Cerebellar nuclear complex (tissue), 1 donor: ENCODE measurements at places on chromosomes 2 and 18.

DNA sequence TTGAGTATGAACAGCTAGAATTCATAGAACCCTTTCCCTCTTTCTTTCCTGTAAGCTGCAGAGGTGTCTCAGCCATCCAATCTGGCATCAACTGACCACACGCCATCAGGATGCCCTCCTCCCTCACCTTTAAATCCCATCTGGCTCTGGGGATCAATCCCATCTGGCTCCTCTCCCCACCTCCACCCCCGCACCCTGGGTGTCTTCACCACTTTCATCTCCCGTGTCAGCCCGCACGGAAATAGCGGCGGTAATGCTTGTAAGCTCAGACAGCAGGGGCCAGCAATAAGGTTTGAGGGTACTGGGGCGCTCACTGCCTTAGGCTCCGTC lies 508 bp upstream of the TUBA4B start:
- no peak for DNase-seq

GRCh38 chr2:197198890-197199289 lies 111.7 kb downstream of the ANKRD44 start:
- no peak for DNase-seq

- no peak for DNase-seq
These were observed 47.2 kb downstream of the EML6 start for GRCh38 chr2:54770676-54771075.

DNA sequence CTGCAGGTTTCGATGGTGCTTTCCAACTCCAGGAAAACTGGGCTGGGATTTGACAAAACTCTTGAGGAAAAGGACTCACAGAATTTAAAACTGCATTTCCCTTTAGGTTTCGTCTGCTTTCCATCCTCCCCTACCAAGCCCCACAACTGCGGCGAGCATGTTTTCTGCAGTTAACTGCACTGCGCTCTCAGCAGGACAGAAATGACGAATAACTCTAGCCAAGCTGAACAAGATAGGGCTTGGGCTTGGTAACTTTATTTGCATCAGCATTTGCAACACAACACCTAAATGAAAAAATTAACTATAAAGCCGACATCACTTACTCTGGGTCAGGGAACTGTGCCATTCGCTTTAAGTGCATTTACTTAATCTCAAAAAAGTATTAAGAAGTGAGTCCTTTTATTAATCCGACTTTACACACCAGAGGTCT lies 669 bp upstream of the PIKFYVE start:
- DNase-seq = no peak

DNA sequence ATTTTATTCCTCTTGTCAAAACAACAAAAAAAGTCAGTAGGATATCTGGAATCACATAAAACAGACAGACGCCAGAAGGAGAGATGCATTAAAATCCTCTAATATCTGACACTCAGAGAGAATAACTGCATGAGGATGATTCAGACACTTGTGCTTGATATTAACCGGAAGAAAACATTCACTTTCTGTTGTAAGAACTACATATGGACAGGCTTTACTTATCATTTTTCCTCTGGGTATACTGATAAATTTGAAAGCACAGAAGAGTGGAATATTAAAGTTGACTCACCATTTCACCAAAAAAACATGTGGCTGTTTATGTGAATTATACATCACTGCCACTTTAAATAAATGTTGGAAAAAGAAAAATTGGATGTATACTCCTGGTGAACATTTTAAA lies 589.1 kb upstream of the CDH2 start:
- DNase-seq = no peak

DNA sequence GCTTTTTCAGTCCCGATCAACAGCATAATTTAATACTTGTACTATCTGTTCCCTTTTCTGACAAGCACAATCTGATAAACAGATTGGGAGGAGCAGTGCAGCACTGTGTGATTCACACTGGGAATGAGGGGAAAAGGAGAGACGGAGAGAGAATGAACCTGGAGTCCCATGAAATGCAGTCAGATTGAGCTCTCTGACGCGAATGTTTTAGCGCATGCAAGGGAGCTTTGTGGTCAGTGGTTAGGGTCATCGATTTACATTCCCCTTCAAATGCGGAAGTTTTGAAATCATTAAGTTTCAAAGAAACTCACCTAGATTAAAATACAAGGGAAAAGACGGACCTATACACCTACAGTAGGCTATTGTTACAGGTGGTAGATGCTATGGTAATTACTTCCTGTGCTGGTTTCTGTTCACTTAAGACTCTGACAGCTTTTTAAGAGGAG lies 99.6 kb downstream of the KCTD1 start:
- DNase-seq = no peak

DNA sequence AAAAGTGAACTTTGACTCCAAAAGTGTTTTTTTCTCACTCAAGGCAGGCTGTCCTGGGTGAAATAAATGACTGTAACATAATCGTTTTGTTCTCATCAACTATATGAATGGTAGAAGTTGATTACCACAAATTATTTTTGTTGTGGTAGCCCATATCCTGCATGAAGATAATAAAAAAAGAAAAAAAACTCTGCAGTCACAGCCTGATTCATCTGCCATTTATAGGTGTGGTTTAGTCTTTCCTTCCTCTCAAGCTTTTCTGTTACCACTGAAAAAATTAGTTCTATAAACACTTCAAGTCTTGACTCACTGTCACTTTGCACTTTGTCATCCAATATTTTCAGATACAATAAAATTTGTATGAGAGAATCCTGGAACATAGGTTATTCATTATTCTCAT lies 522.0 kb downstream of the PLCL1 start:
- no peak for DNase-seq
